ENCODE measurements at places on chromosomes 2 and 18.
A peak's percentile ranks its signal among the peaks of the same experiment; 100 is the strongest.

GRCh38 chr2:36811071-36811470 is 114.6 kb downstream of the VIT start:
- no peak for DNase-seq

GRCh38 chr18:27144672-27145071 is 40.4 kb downstream of the CHST9 start:
- no peak for DNase-seq

GRCh38 chr18:52813635-52814416 is 473.8 kb downstream of the DCC start:
- peak; percentile 0 for DNase-seq

DNA sequence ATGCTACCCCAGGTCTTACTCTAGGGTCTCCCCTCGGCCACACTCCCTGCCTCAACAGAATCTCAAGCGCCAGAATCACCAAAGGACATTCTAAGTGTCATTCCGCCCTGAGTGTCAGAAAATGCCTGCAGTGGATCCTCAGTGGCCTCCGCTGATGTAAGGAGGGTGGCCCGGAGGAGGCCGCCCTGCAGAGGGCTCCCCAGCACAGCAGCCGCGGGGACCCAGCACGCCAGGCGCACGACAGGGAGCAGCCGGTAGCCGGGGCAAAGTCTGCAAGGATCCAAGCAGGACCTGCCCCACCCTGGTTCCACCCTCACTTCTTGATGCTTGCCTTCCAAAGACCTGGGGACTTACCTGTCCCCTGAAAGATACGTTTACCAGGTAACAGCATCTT is 54.2 kb upstream of the ID2 start:
- DNase-seq, result no peak

GRCh38 chr2:29767606-29768335 is 153.6 kb downstream of the ALK start:
- DNase-seq, result peak; percentile 45

DNA sequence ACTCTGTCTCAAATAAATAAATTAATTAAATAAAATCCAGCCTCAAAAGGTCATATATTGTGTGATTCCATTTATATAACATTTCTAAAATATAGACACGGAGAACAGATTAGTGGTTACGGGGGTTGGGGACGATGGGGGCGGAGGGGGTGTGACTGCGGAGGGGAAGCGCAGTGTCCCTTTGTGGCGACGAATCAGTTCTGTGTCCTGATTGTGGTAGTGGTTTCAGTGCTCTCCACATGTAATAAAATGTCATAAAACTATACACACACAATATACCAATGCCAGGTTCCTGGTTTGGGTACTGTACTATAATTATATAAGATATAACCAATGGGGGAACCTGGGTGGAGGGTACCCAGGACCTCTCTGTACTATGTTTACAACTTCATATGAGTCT is 186.4 kb downstream of the ANAPC1 start:
- no peak for DNase-seq

DNA sequence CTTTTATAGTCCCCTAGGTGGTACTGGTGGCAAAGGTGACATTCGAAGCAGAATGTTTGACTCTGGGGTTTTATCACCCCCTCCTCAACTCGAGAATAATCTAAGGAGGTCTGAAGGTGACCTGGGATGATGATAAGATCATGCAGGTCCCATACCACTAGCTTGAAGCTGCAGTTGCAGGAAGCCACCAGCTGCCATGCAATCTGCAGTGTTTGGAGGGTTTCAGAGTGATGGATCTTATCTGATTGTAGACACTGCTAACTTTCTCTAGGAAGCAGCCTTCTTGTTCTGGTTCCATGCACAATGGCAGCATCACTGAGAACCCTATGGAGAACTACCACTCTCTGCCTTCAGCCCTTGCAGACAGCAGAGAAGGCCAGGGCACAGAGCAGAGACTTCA is 59.4 kb upstream of the LRPPRC start:
- DNase-seq, result no peak

DNA sequence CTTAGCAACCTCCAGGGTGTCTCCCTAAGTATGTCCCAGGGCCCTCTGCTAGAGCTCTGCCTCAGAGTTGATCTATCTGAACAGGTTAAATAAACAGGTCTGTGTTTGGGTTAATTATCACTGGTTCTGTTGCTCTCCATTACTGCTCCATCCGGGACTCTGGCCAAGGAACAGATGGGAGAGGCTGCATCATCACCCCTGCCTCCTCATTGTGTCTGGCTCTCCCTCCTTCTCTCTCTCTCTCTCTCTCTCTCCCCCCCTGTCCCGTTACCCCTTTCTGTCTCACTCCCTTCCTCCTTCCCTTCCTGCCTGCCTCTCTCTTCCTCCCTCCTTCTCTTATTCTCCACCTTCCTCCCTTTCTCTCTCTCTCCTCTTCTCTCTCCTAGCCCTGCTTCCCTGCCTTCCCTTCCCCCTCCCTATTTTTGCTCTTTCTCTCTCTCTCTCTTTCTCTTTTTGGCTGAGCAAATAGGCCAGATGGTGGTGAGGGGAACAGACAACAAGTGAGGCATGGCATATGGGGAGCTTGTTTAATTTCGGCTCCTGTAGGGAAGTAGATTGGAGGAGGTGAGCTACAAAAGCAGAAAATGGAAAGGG is 62.1 kb downstream of the SETBP1 start:
- peak; percentile 63 for DNase-seq

DNA sequence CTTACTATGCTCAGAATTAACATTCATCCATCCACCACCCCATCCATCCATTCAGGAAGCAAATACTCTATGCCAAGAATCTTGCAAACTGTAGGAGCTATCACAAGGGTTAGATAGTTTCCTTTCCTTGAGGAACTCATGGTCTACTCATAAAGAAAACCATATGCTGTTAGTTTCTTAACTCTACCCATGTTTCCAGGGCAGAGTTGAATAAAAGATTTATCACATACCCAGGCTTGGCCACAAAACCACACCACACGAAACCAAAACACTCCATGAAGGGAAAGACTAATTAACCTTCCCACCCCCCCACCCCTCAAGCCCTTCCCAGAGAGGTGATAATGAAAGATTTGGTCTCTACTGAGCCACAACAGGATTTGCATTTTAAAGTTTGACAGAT is 23.7 kb upstream of the MSGN1 start:
- DNase-seq, result peak; percentile 55

DNA sequence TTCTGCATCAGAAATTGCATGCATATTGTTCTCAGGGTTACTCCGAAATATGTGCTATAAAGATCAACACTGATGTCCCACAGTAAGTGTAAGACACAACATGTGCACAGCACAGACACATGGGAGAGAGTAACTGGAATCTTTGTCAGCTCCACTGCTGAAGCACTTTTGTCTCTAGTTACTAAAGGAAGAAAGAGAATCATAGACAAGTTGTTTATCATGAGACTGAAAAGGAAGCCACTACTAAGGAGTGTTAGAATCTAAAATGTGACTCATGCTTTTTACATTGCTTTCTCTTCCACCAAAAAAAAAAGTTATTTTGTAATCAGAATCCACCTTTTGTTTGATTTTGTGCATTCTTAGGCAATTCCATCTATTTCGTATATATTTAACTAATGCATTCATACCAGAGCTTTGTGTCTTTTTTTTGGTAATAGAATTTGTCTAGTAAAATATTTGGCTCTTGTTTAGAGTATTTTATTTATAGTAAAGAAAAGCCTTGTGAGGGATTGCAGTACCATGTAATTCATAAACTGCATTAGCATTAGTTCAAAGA is 502.4 kb downstream of the FBXO15 start:
- DNase-seq, result peak; percentile 14

DNA sequence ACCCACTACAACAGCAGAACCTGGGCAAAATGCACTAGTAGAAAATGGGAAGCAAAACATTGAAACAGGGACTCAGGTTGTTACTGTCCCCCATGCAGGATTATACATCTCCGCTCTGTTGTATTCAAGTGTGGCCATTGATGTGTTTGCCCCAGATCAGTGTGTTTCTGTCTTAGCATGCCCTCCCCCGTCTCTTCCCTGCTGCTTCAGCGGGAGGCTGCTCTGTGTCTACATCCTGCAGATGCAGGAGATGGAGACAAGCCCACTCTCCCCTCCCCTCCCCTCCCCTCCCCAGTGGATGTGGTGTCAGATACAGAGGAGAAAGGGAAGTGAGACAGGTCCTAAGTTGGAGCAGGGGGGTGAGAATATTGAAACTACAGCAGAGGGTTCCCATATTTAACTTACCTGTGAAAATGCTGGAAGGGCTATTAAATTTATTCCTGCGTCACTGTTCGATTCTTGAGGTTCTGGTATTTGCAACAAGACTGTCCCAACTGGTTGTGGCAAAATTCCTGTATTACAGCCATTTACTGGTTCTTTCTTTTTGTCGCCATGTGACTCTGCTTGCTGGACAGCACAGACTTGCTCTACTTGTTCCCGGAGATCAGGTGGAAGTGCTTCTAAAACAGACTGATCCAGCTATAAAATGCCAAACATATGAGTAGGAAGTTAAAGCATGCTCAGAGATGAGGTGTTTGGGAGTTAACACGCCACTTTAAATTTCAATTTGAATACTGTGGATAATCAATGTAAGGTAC is 67.0 kb downstream of the EIF5B start:
- DNase-seq, result no peak

DNA sequence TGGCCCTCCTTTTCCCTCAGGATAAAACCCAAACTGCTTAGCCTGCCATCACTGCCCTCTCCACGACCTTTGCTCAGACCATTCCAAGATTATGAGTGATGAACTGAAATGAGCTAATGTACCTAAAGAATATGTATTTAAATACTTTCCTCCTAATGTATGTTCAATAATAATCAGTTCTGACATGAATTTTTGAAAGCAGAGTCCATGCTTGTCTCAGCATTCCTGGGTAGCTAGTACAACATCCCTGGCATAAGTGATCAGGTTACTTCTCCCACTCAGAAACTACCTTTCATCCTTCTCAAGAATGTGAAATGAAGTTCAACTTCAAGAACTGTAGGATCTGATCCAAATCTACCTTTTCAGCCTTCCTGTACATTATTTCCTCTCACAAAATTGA is 103.6 kb downstream of the UNC80 start:
- DNase-seq, result no peak

Data from fibroblast of skin of abdomen (primary cell).